Activated CD4-positive, alpha-beta memory T cell treated with anti-CD3 and anti-CD28 coated beads for 36 hours (primary cell): ENCODE measurements at places on chromosomes 7 and 10. TPM values are rescaled to one million over a fixed set of nuclear protein-coding genes. Genes with fewer than 3 reads are reported as not detected.

Gene VIM
- 515 TPM for total RNA-seq

Gene PDK4
- not detected for total RNA-seq

DNA sequence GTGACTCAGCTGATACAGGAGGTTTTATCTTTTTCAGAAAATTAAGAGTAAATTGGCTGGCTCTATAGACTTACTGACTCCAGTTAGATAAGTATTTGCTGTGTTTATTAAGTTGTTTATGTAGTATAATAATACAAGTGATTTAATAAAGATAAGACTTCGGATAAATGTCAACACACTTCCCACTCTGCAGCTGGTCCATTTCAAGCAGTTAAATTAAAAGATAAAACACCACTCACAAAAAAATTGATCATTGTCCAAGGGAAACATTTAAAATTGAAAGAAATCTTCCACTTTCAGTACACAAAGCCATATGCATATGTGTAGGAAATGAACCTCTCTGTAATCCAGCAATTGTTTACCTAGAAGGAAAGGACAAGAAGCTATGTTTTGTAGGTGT is 106.1 kb upstream of the SP8 start:
- no peak for DNase-seq
- no peaks in the 10 kb centered on the region for H3K36me3 ChIP-seq
- H3K4me3 ChIP-seq = no peak overlapping the region

DNA sequence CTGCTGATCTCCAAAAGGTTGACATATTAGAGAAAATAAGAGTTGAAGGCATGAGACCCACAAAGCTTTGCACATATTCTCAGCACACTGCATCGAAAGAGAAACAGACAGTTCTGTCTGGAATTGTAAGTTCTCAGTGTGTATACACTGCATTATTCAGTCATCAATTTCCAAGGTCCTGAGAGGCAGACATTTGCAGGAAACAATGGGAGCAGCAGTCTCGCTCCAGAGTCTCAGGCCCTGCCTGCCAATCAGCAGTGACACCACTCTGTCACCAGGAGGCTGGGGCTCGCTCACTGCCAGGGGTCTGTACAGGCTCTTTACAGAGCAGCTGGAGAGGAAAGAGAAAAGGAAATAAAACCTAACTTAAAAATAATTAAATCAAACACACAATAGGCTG is 36.3 kb downstream of the JAZF1 start:
- no peak overlapping the region for H3K4me3 ChIP-seq
- H3K27ac ChIP-seq = no peak overlapping the region
- no peak for DNase-seq

GRCh38 chr10:5325076-5325475 is 39.7 kb upstream of the UCN3 start:
- no peaks in the 10 kb centered on the region for H3K27me3 ChIP-seq
- H3K4me3 ChIP-seq = no peak overlapping the region
- H3K36me3 ChIP-seq = no peaks in the 10 kb centered on the region
- peaks cover 23% of the 10 kb centered on the region for H3K4me1 ChIP-seq

DNA sequence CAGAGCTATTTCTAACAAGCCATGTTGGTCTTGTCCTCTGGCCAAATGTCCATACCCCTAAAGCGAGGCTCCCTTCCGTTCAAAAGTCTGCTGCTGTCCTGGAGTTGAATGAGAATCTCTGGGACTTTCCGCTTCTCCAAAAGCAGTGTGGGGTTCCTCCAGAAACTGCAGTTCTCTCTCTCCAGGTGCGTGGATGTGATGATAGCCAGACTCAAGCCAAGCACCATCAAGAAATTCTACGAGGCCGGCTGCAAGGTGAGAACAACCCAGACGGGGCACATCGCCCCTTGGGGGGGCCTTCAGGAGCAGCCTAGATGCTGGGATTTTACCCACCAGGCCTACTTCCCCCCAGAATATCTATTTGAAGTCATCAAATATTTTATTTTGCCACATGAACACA is 26.5 kb downstream of the BTBD16 start:
- no peak for DNase-seq
- H3K27ac ChIP-seq = no peak overlapping the region
- H3K4me1 ChIP-seq = peaks cover 13% of the 10 kb centered on the region

- no peak overlapping the region for H3K4me3 ChIP-seq
- no peaks in the 10 kb centered on the region for H3K27me3 ChIP-seq
- no peaks in the 10 kb centered on the region for H3K36me3 ChIP-seq
- no peak for DNase-seq
- H3K27ac ChIP-seq = no peak overlapping the region
- H3K4me1 ChIP-seq = no peaks in the 10 kb centered on the region
Measured at GRCh38 chr10:29277296-29277695, 11.6 kb upstream of the LYZL1 start.

DNA sequence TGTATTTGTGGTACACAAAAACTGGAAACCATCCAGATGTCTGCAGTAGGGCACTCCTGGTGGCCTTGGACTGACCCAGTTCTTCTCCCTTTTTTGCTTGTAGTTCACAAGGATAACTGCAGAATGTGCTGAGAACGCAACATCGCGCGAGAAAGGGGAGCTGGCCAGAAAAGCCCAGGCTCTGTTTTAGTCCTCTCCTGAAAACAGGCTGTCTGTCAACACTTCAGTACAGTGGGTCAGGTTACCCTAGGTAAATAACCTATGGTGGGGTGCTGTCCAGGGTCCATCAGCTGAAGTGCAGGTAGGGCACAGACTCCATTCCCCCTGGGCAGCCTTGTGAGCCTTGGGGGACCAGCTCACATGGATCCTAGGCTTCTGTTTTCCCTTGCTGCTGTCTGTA is 495.8 kb downstream of the MDFIC start:
- DNase-seq = no peak
- no peak overlapping the region for H3K27ac ChIP-seq
- no peaks in the 10 kb centered on the region for H3K27me3 ChIP-seq
- no peaks in the 10 kb centered on the region for H3K4me1 ChIP-seq
- no peaks in the 10 kb centered on the region for H3K36me3 ChIP-seq

DNA sequence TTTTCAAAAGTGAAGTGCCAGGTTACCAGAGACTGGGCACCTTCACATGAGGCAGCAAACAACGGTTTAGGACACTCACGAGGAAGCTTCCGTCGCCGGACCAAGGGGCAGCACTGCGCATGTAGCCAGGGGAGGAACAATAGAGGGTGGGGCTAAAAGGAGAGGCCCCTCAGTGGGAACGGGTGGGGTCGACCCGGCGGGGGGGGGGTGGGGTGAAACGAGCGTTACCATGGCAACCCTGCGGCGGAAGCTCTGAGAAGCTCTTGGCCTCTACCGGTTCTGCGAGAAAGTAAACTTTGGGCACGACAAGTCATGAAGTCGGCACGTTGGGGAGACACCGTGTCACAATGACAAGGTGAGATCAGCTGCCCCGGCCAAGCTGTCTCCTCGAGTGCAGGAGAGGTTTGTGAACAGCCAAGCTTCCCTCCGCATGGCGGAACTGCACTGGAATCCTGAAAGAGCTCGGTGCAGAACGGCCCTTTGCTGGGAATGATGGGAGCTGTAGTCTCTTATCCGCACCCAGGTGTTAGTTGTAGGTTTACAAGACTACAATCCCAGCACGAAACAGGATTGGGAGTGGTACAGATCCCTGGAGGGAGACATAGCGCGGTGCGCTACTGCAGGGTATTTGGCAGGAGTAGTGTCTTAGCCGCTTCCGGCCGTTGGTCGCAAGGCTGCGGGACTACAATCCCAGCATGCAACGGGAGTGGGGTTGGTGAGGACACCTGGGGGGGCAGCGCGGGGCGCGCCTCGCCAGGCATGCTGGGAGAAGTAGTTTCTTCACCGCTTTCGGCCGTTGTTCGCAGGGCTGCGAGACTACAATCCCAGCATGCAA is 72.8 kb upstream of the ZNF722 start:
- peak overlapping the region; percentile 89 for H3K4me3 ChIP-seq
- H3K27ac ChIP-seq = peak overlapping the region; percentile 93
- no peaks in the 10 kb centered on the region for H3K27me3 ChIP-seq
- no peaks in the 10 kb centered on the region for H3K36me3 ChIP-seq
- peak; percentile 91 for DNase-seq
- H3K4me1 ChIP-seq = peaks cover 6% of the 10 kb centered on the region
